ENCODE measurements at places on chromosomes 12 and 14.

DNA sequence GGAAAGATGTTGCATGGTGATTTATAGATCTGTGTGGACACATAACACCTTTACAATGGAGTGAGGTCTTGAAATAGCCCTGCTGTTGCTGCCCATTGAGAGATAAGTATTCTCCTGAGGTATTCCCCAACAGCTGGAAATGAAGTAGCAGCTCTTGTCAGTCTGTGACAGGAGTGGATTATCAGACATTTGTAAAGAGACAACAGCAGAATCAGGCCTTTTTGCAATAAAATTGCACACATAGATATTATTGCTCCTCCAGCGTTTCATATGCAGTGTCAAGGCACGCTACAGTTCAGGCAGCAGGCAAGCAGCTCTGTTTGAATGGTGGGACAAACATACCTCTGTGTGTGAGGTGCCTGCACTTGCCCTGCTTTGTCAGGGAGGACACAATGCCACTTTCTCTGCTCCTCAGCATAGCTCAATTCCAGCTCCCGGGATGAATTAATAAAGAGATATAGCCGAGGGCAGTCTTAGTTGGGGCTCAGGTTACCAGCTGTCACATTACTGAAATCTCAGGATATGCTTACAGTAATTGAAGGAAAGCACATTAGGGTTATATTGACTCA, 49.4 kb downstream of the BICD1 start:
- no peak for DNase-seq

DNA sequence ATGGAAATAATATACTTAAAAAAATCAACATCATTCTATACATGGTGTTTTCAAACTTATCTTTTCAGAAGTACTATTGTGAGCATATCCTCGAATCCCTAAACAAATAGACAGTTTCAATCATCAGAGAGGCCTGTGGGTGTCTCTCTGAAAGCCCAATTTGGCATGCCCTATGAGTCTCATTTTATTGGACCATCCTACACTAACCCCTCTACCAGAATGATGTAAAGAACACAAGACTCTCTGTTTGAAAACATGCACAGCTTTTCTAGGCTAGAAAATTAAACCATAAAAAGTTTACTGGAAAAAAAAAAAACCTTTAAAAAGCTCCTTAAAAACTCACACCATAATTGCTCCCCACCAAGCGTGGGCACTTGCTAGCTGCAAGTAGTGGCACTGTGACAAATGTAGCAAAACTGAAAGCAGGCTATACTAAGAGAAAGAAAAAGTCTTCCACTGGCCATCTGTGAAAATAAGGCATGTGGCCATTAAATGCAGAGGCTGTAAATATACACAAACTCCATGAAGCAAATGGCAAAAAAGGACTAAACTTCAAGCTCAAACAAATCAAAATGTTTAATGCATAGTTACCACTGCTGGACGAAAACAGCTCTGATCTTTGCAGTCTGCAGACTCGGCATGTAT, 394.2 kb downstream of the SOX5 start:
- no peak for DNase-seq

- DNase-seq, result no peak
Observed at GRCh38 chr14:102825307-102826095, 48.3 kb downstream of the TRAF3 start.

- no peak for DNase-seq
Observed at GRCh38 chr12:39173726-39174125, 268.3 kb upstream of the CPNE8 start.

- no peak for DNase-seq
Observed at GRCh38 chr12:76520348-76520747, 39.2 kb downstream of the OSBPL8 start.

DNA sequence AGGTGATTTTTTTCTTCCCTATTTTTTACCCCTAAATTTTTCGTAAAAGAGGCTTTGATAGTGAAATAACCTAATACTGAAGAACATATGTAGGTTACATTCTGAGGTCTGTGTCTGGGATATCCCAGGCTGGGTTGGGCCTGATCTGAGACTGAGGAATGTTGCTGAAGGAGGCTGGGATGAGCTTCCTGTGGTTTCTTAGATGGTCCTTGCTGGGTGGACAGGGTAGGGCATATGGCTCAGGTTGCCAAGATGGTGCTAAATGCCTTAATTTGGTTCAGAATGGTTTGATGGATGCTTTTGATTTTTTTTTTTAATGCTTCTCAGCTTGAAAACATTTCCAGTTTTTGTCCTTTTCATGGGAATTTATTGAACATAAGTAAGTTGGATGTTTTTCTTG, 124.6 kb upstream of the PMCH start:
- DNase-seq, result no peak
